AG10803 (cell line): ENCODE measurements at places on chromosomes 5 and 9.

GRCh38 chr5:124059200-124059599 lies 547.2 kb downstream of the CSNK1G3 start:
- DNase-seq = no peak

- DNase-seq = no peak
Measured at GRCh38 chr9:7293091-7293490, 506.5 kb downstream of the DMAC1 start.

DNA sequence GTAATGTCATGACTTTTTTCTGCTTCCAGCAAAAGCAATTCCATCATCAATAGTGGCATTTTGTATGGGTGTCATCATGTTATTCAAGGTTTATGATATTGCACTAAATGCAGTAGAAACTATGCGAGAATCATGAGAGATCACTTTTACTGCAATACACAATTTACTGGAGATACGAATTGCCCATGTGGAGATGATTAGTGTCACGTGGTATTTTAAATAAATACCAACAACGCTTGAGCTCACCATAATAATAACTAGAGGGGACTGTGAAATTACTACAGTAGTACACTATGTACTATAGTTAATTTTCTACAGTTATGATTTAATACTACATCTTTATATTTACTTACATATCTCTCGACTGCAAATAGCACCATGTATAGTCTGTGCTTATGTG lies 49.7 kb downstream of the FAM174A start:
- DNase-seq = no peak

- peak; percentile 53 for DNase-seq
Measured at GRCh38 chr5:138353560-138354080, 1.1 kb downstream of the KDM3B start.

- no peak for DNase-seq
Measured at GRCh38 chr5:28725001-28725400, 1686.6 kb upstream of the CDH9 start.

DNA sequence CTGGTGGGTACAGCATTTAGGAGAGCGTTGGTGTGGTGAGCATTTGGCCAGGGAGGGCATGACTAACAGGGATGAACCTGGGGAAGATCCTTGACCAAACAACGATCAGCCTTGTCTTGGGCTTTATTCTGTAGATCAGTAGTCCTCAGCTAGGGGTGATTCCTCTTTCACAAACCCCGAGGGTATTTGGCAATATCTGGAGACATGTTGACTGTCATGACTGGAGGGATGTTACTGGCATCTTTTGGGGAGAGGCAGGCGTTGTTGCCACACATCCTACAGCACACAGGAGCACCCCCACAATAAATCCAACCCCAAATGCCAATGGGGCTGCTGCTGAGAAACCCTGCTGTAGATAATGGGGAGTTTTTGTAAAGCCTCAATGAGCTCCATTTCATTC lies 43.9 kb downstream of the OSTF1 start:
- DNase-seq = no peak

GRCh38 chr9:115046824-115047223 lies 71.1 kb downstream of the TNC start:
- DNase-seq = no peak

GRCh38 chr9:136947028-136947891 lies 2.2 kb downstream of the C8G start:
- DNase-seq = no peak

DNA sequence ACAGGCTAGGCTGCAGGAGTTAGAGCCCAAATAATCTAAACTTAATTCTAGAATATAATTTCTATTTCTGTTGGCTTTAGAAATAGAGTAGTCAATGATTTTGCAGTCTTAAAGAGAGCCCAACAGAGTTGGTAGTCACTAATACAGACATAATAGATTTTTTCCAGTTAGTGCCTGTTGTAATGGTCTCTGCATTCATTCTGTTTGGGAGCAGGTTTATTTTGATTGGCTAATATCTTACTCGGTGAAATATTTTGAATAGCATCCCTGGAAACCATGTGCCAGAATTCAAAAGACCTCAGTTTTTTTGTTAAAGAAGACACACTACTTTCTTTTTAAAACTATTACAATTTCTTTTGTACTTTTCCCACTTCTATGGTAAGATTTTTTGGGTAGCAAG lies 107.2 kb downstream of the RASGRF2 start:
- no peak for DNase-seq

- DNase-seq = no peak
Measured at GRCh38 chr5:172141949-172142319, 46.1 kb downstream of the STK10 start.

GRCh38 chr5:31827867-31828266 lies 188.9 kb downstream of the PDZD2 start:
- DNase-seq = peak; percentile 5

GRCh38 chr9:112680731-112681402 lies 37.0 kb downstream of the INIP start:
- DNase-seq = no peak

DNA sequence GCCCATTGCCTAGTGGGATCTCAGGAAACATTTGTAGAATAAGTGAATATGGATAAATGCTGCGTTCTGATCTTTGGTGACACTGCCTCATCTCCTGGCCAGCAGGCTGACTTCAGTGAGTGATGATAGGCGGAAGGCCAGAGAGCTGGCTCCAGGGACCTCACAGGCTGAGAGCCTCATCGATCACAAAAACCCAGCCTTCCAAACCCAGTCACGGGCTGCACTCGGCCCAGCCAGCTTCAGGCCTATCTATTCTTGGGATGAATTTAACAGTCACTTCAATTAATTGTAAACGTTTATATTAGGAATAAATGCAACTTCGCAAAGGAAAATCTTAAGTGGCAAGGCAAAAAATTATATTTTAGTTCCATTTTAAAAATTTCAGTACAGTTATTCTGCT lies 201.6 kb downstream of the IRX2 start:
- DNase-seq = no peak

GRCh38 chr5:150449517-150450339 lies at the start of gene RPS14:
Gene RPS14 (minus strand): TSS chr5:150449739. CDS start chr5:150447733, 2,006 bp downstream.
- peak; percentile 93 for DNase-seq

GRCh38 chr5:146338774-146339714 lies at the start of gene POU4F3:
Gene POU4F3 (plus strand): TSS chr5:146338839. CDS start chr5:146339113, 274 bp downstream.
- no peak for DNase-seq

DNA sequence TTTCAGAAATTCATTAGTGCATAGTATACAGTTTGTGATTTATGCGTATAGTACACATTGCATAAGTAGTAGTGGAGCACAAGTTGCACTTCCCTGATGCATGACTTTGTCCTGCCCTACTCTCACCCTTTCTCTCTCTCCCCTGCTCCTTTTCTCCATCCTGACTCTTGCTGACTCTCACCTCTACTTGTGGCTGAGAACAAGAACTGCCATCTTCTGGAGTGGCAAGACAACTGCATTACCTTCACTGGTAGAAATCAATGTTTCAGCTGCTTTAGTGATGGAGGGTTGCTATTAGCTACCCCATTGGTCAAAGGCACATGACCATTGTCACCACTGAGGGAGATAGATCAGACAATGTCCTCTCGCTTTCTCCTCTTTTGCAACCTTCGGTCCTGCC lies 26.9 kb downstream of the SPEF2 start:
- DNase-seq = no peak

GRCh38 chr9:95634114-95634513 lies 117.3 kb upstream of the PTCH1 start:
- DNase-seq = no peak

GRCh38 chr5:95440825-95441224 lies 49.7 kb downstream of the FAM81B start:
- DNase-seq = no peak

GRCh38 chr5:143693651-143694252 lies 118.2 kb upstream of the HMHB1 start:
- DNase-seq = no peak

DNA sequence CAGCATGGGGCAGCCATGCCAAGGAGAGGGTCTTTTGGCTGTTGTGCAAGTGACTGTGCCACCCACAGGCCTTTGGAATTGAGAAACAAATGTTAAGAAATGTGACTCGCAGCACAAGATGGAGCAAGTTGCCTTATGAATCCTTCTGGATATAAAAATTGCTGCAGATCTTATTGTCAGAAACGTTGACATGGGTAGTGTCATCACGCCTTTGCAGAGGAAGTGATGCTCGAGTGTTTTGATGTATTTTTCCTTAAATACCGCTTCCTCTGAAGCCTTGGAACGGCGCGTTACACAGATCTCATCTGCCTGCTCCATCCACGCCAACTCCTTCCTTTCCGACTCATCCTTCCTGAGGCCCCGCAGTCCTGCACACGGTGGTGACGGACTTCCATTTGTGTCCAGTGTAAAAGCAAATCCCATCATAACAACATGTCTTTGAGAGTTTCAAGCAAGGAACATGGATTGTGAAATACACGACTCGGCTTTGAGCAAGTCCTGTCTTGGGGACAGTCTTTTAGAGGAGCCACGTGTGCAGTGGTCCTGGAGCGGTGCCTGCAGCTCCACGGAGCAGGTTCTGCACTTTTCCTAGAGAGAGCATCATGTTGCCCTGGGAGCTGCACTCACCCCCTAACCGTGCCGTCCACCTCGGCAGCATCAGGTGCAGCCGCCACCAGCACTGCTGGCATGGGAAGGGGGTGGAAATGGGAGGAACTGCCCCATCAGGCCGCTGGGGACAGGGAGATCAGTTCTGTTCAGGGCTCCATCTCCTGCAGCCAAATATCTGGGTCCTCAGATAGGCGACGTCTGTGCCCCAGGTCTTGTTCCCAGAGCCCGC lies 15.1 kb downstream of the ROPN1L start:
- DNase-seq = peak; percentile 55

GRCh38 chr9:74379718-74380117 lies 117.4 kb upstream of the RORB start:
- no peak for DNase-seq

- no peak for DNase-seq
Measured at GRCh38 chr5:138699482-138699881, 53.7 kb upstream of the CTNNA1 start.

GRCh38 chr5:88761939-88762338 lies 121.0 kb downstream of the MEF2C start:
- no peak for DNase-seq

- DNase-seq = no peak
Measured at GRCh38 chr5:101306391-101307137, 403.5 kb upstream of the ST8SIA4 start.

DNA sequence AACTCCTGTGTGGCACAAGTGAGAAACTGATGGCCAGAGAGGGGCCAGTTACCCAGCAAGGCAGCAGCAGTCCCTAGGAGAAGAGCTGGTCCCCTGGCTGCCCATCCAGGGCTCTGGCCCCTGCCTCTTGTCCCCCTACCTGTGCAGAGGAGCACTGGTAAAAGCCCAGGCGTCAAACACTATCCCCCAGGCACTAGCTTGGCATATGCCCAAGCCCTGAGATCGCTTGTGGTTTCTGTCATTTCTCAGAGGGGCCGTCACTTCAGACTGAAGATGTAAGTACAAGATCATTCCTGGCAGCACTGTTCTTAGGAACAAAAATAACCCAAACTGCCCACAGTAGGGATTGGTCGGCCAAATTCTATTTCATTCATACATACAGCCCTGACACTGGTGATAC lies 53.9 kb downstream of the COL15A1 start:
- peak; percentile 76 for DNase-seq

- DNase-seq = peak; percentile 45
Measured at GRCh38 chr5:137466889-137467288, 32.2 kb downstream of the SPOCK1 start.

- no peak for DNase-seq
Measured at GRCh38 chr9:79116041-79116440, 455.7 kb upstream of the TLE4 start.

GRCh38 chr9:135990468-135991429 lies 29.6 kb upstream of the UBAC1 start:
- peak; percentile 47 for DNase-seq

DNA sequence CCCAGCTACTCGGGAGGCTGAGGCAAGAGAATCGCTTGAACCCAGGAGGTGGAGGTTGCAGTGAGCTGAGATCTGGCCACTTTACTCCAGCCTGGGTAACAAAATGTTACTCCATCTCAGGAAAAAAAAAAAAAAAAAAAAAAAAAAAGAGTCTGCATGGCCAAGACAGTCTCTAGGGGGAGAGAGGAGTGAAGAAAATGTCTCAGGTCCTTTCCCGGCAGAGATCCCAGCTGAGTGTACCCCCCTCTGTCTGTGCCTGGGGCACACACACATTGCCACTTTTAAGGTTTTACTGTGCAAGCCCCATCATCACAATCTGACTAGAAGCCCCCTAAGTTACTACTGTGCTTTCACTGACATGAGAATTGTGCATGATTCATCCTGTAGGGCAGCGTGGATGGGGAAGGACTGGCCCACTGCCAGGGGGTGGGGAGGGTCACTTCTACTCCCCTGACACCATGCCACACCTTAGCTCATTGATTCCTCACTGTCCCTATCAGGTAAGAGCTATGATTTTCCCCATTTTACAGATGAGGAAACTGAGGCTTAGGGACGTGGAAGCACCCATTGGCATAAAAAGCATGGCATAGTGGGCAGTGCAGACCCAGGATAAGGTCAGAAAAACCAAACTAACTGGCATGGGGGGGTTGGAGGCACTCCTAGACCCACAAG lies 102.3 kb upstream of the LARP1 start:
- peak; percentile 20 for DNase-seq

DNA sequence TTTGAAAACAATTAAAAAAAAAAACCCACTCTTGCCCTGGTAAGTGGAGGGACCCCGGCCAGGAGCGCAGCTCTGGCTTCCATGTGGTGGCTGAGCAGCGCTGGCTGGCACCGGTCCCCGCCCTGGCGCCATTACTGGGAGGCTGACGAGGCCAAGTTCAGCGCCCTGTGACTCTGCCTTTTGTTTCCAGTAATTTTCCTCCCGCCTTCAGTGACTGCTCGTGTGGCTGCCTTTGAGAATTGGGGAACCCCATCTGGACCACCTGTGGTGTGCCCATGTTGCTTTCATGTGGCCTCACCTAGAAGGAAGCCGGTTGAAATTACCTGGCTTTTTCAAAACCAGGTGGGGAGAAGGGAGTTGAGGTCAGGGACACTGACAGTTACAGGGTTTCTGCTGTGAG lies 136.1 kb downstream of the GAPVD1 start:
- no peak for DNase-seq

- peak; percentile 34 for DNase-seq
Measured at GRCh38 chr9:22214497-22215031, 205.5 kb upstream of the CDKN2B start.

DNA sequence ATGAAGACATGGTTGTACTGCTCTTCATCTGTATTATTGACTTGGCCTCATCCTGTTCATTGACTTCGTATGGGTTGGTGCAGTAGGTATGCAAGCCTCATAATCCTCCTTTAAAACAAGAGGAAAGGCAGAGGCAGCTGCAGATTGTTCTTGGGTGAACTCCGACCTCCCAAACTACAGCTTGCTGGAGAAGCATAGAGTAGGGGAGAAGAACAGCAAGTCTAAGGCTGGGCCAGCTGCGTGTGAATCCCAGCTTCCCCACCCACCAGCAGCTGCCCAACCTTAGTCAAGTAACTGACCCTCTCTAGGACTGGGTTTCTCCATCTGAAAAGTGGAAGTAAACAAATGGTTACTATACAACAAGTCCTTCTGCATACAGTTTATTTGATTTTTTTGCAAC lies 114.5 kb upstream of the WWC1 start:
- no peak for DNase-seq

DNA sequence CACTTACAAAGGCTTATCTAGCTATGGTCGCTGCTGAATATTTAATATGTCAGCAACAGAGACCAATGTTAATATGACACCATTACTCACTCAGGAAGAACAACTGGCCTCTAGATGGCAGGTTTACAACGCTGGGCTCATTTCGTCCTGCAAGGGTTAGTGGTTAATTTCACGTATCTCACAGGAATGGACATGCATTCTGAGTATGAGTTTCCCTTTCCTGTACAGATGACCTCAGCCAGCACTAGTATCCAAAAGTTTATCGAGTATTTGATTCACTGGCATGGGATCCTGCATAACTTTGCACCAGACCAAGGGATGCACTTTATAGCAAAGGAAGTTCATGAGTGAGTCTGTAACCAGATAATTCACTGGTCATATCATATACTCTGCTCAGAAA lies 8.7 kb upstream of the TRPC7 start:
- DNase-seq = no peak
